ENCODE measurements at places on chromosomes 12 and 14.

GRCh38 chr14:75258079-75258802 is 20.4 kb upstream of the FOS start:
- DNase-seq = no peak

- DNase-seq = no peak
These were observed 1.9 kb downstream of the LRCOL1 start for GRCh38 chr12:132608231-132609171.

GRCh38 chr12:128613837-128614590 is 209.7 kb downstream of the SLC15A4 start:
- DNase-seq = no peak

DNA sequence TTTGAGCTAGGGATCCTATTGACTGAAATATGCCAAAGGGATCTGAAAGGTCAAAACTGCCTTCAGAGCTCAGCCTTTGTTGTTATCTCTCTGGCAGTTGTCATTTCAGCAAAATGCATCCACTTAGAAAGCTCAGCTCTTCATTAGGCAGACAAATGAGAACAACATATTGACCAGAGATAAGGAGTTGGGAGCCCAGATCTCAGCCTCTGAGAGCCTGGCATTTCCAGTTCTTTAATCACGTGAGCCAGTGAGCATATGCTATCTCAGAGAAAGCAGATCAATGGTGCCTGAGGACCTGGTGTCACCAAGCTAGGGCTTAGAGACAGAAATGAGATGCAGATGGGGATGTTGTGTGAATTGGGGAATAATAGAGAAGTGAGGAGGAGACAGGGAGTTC is 101.1 kb downstream of the DAD1 start:
- DNase-seq = no peak

GRCh38 chr12:113359133-113359938 is 949 bp downstream of the PLBD2 start:
- DNase-seq = peak; percentile 42

DNA sequence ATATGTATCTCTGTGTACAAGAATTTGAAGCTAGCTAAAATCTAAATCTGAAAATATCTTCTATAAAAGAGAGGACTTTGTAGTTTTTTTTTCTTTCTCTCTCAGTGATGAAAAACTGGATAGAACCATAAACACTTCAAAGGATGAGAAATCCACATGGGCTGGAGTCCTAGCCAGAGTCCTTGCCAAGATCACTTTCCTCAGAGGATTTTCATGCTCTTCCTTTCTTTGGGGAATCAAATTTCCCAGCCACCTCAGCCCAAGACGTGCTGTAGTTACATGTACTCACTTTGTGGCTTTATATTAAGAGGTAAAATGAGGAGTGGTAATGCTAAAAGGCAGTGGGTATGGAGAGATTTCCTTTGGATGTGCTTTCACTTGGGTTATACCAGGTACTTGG is 110.3 kb downstream of the SLC38A1 start:
- DNase-seq = no peak

GRCh38 chr12:1047898-1048660 is 57.1 kb downstream of the ERC1 start:
- no peak for DNase-seq

DNA sequence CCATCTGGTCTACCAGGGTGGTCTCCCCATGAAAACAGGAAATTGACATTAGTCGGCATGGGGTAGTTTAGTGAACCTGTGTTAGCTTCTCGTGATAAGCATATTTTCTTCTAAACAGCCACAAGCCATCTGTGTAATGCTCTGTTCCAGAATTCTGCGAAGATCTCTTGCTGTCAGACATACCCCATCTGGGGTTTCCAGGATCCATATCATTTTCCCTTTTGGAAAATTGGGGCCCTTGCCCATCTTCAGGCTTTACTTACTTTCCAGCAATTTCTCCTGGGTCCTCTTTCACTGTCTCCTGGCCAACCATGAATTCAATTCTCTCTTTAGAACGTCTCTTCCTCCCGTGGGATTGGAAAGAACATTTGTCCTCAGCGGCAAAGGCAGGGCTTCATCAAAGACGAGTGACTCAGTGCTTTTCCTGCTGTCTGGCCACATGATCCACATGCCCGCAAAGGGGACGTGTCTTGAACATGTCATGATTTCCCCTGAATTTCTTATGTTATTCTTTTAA is 21.4 kb upstream of the NCOR2 start:
- DNase-seq = peak; percentile 60

DNA sequence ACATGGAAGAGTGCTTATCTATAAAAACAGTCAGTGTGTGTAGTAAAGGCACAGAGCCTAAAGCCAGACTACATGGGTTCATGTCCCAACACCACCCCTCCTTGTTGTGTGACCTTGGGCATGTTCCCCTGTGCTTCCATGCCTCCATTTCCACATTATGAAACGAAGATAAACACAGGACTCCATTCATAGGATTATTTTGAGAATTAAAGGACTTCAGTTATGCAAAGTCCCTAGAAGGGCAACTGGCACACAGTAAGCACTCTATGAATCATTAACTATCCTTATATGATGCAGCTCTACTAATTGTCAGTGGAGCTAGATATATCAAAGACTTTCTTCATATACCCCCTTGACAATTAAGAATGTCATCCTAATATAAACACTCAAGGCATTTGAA is 17.8 kb downstream of the IFNG-AS1 start:
- DNase-seq = no peak

- DNase-seq = peak; percentile 90
These were observed 22.7 kb downstream of the TRAF3 start for GRCh38 chr14:102799684-102800562.

DNA sequence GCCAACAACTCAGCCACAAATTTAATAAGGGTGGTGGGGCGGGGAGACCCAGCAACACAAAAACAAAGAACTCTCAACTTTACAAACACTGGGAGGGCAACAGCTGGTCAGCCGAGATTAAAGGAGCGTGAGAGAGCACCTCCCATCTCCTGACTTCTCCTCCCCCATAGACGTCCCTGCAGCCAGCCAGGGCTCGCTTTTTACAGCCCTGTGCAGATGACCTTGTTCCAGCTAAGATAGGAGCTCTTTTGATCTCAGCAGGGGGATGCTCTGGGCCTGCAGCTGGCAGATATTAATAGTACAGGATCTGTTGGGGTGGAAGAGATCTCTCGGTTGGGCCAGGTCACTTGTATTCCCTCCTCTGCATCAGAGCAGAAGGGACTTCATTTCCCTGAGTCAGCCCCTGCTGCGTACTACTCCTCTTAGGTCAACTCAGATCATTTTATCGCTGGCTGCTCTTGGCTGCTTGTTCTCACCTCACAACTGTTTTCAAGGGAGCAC is 475.8 kb downstream of the RAD51B start:
- no peak for DNase-seq

GRCh38 chr12:89228491-89228890 is 123.8 kb downstream of the DUSP6 start:
- DNase-seq = no peak

DNA sequence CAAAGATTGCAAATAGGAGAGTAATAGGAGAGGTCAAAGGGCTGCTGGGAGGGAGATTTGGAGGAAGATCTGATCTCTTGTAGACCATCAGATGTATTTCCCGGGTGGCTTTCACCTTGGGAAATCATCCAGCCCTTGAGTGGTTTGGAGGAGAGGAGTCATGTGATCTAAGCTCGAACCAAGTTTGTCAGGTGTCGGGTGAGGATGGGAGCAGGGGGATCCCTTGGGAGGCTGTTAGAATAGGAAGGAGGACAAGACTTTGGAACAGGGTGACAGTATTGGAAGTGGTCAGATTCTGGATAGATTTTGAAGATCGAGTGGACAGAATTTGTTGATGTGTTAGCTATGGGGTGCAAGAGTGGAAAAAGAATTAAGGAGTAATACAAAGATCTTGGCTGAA is 46.6 kb downstream of the C12orf75 start:
- DNase-seq = no peak

- DNase-seq = peak; percentile 94
These were observed 140.9 kb downstream of the EFCAB11 start for GRCh38 chr14:89813617-89814031.

DNA sequence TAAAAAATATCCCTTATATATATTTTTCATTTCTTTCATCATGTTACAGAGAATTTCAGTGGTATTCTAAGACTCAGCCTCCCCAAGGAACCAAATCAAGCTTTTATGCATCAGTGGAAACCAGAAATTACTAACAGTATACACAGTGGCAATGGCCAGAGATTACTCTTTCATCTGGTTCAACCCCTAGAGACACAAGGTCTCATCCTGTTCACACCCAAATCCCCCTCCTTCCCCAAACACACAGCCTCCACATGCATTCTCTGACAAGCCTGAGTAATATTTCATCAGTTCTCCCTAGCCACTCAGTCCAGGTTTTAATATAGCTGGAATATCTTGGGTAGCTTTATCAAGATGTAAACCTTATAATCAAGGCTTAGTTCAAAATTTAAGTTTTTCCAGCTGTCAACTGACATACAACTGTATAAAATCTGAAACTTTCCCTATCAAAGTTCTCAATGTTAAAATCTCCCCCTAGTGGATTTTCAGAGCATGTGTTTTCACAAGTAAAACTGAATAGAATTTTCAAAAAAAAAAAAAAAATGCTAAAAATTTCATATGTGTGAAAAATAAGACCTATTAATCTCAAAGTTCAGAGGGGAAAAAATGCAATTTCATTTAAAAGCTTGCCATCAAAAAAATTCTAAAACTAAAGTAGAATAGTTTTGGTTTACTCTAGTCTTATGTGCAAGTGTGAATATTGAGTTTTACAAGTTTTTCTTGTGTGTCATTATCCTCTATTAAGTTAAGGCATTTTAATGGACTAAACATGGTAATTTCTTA is 10.5 kb upstream of the SSTR1 start:
- peak; percentile 27 for DNase-seq

DNA sequence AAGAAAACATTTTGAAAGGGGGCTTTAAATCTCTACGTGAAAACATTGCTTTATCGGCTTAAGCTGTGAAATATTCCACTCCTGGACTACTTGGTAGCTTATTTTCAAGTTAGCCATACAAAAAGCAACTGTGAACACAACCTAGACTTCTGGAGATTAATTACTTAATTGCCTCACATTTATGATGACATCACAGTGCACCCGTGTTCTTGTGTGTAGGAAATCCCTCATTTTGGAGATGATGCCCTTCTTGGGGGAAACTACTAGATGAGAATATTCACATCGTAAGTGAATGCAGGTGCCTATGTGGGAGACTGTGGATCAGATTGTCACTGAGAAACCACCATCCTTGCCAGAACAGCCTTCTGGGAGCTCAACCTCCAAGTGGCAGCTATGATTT is 10.5 kb upstream of the B4GALNT3 start:
- no peak for DNase-seq

DNA sequence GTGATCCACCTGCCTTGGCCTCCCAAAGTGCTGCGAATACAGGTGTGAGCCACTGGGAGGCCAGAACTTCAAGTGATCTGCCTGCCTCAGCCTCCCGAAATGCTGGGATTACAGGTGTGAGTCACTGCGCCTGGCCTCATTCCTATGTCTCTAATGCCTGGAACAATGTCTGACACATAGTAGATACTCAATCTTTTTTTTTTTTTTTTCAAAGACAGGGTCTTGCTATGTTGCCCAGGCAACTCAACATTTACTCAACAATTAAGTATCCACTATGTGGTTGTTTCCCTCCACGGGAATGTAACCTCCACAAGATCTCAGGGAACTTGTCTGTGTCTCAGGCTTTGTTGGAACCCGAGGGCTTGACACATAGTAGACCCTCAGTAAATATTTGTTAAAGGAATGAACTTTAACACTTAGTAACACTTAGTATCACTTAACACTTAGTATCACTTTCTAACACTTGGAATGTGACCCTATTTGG is 3.0 kb upstream of the TMEM120B start:
- DNase-seq = peak; percentile 62

- no peak for DNase-seq
These were observed 107.6 kb upstream of the FUT8 start for GRCh38 chr14:65304963-65305362.

DNA sequence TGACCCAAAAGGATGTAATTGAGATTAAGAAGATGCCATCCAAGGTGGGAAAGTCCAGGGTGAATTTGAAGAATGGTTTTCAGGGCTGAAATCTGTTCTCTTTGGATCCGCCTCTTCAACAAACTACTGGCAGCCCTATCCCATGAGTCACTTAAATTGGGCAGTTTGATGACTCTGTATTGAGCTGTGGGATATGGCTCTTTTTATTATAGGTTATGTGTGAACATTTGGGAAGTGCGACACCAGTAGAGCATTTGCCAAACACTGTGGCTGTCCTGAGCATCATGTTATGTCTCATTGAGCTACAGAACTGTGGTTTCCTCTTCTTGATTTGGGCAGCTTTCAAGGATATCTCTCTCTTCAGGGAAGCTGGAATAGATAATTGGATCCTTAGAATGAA is 22.3 kb downstream of the IFT43 start:
- peak; percentile 40 for DNase-seq

DNA sequence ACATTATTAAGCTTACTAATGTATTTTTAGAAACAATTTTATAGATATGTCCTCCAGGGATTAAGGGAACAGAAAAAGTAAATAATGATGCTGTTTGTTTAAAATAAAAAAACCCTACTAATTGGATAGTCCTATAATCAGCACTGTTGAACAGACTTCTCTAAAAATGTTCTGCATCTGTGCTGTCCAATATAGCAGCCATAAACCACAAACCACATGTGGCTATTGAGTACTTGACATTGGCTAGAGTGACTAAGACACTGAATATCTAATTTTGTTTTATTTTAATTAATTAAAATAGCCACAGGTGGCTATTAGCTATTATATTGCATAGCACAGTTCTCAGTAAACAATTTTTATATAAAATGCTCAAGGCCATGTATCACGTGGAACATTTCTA is 210.4 kb downstream of the DPY19L2 start:
- no peak for DNase-seq

DNA sequence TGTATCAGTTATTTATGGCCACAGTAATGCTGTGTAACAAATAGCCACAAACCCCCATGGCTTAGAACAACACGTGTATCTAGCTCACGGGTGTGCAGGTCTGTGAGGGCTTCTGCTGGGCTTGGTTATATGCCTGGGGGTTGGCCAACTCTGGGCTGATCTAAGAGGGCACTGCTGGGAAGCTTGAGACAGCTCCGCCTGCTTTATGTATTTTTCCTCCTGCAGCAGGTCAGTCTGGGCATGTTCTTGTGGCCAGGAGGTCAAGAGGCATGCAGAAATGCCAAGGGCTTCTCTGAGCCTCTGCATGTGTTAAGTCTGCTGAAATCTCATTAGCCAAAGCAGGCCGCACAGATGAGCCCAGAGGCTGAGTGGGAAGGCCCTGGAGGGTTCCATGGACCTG is 105.8 kb downstream of the ZNF664 start:
- no peak for DNase-seq

DNA sequence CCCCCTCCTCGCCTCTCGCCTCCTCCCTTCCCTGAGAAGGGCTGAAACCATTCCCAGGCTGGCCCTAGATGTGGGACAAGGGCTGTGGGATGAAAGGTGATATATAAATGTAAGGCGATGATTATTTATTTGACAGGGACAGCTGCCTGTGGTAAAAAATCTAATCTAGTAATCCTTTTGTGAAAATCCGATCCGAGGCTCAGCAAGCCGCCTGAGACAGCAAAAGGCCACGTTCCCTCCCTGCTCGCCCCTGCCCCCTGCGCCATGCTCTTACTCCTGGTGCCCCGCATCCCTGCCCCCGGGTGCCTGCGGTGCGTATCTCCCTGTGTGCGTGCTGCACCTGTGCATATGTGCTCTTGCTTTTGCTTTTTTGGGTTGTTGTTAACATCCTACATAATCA is 65.2 kb downstream of the TSPAN9 start:
- no peak for DNase-seq

- DNase-seq = peak; percentile 94
These were observed 111.0 kb downstream of the BICD1 start for GRCh38 chr12:32217354-32218310.

GRCh38 chr12:57553343-57554202 is 3.7 kb downstream of the KIF5A start:
- DNase-seq = no peak

All from EL (cell line).